ENCODE measurements at places on chromosomes 1 and 21.

GRCh38 chr1:24557220-24557619, 1.3 kb downstream of the NCMAP start:
- no peak for DNase-seq

- DNase-seq = no peak
Observed at GRCh38 chr1:227437495-227438008, 119.3 kb upstream of the CDC42BPA start.

DNA sequence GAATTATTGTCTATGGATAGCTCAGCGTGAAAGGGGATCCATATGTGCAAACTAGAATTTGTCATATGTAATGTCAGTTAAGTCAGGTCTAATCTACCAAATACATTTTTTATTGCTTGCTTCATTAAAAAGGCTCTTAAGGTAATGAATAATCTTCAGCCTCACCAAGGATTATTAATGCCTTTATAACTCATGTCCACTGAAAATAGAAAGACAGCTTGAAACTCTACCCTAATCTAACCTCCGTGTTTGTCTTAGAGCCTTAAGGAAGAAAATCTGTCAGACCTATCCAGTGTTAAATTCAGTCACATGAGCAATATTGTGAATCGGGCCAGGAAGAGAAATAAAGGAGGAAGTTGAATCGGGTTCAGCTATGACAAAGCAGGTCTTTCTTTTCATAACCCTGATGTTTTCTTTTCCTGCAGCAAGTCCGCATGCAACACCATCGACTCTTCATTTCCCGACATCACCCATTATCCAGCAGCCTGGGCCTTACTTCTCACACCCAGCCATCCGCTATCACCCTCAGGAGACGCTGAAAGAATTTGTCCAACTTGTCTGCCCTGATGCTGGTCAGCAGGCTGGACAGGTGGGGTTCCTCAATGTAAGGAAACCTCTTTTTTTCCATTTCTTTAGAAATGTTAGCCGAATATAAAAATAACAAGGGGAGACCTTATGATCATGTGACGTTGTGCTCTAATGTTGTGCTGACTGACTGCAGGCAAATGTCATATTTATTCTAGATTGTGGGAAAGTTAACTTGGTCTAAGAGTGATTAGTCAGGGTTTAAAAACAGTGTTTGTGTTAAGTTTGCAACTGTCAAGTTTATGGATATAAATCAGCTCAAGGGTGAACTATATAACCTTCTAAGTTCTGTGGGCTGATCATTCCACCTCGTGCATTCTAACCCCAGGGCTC, 321.0 kb downstream of the TM2D1 start:
- peak; percentile 25 for DNase-seq

DNA sequence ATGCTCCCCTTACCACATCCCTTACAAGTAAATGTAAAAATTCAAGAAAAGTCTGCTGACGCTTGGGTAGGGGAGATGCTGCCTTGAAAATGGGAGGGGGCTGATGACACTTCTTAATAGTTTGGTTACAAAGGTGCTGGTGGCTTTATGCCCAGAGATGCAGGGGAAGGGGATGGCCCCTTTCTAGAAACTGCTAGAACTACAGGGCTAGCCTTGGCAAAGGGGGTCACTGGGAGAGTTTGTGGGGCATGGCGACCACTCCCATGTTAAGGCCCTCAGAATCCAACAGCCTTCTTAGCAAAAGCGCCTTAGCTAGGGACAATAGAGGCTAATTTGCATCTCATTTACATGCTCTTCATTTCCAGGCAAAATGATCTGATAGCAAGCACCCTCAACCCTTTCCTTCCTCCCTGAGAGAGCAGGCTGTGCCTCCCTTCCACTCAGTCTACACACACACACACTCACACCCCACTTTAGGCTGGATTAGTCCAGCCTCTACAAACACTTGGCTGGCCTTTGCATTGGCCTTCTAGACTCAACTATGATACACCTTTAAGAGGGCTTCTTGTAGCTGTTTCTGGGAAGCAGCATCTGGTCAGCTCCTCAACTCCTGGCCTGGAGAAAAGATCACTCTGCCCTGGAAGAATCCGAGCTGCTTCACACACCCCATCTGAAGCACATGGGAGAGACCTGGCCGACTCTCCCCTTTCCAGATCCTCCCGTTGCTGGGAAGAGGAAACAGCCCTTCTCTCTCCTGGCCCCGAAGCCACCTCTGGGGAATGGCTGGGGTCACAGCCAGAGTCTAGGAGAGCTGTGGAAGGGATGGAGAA, 1.7 kb downstream of the SEMA6C start:
- no peak for DNase-seq

- no peak for DNase-seq
Observed at GRCh38 chr1:109531380-109531779, 8.3 kb upstream of the GPR61 start.

GRCh38 chr1:45490626-45491486, at the start of gene TESK2:
TSS of gene TESK2 (minus strand) at chr1:45491163. CDS start at chr1:45457785, 33,378 bp downstream.
- DNase-seq = peak; percentile 99

DNA sequence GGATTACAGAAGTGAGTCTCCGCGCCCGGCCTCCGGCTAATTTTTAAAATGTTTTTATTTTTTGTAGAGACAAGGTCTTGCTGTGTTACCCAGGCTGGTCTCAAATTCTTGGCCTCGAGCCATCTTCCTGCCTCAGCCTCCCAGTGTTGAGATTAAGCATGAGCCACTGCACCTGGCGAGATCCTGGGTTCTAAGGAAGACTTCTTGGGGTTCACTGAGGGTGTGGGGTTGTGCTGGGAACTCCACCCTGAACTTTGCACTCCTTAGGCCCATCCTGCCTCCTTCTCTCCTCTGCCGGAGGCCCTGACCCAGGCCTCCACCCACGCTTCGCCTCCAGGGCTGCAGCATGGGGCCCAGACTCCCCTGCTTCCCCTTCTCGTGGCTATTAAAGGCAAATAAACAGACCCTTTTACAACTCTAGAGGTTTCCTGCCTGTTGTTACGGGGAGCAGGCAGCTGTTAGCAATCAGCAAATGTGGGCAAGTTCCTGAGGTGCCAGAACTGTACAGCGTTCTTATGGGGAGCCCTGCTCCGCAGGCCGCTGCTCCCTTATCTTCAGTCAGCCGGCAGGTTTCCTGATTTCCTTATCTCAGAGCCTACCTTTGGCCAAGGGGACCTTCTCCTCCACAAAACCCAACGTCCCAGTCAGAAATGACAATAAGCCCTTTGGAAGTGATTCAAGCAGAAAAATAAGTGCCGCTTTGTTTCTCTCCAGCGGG, 41.0 kb upstream of the LIN9 start:
- DNase-seq = peak; percentile 42

GRCh38 chr1:11531314-11531870, 52.4 kb downstream of the DISP3 start:
- DNase-seq = no peak

DNA sequence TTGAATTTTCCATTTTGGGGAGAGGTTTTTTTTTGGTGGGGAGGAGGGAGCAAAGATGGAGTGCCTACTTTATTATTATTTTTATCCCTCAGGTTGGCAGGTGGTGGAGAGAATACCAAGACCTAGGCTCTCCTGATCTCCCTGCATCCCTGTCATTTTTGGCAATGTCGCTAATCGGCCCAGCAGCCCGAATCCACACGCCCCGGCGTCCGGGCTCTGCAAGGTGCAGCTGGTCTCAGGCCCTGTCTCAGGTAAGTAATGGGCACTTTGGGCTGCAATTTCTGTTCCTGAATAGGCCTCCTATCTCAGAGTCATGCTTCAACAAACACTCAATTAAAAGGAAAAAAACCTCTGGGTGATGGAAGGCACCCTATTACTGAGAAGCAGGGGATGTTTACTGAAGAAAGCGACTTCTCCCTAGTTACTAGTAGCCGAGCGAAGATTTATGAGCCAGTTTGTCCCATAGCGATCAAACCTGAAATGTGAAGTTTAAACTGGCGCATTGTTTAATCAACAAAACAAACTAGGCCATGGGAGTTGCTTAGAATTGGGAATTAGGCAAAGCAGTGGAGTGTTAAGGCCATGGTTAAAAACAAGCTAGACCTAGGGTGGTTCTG, 137.8 kb downstream of the RWDD3 start:
- DNase-seq = no peak

DNA sequence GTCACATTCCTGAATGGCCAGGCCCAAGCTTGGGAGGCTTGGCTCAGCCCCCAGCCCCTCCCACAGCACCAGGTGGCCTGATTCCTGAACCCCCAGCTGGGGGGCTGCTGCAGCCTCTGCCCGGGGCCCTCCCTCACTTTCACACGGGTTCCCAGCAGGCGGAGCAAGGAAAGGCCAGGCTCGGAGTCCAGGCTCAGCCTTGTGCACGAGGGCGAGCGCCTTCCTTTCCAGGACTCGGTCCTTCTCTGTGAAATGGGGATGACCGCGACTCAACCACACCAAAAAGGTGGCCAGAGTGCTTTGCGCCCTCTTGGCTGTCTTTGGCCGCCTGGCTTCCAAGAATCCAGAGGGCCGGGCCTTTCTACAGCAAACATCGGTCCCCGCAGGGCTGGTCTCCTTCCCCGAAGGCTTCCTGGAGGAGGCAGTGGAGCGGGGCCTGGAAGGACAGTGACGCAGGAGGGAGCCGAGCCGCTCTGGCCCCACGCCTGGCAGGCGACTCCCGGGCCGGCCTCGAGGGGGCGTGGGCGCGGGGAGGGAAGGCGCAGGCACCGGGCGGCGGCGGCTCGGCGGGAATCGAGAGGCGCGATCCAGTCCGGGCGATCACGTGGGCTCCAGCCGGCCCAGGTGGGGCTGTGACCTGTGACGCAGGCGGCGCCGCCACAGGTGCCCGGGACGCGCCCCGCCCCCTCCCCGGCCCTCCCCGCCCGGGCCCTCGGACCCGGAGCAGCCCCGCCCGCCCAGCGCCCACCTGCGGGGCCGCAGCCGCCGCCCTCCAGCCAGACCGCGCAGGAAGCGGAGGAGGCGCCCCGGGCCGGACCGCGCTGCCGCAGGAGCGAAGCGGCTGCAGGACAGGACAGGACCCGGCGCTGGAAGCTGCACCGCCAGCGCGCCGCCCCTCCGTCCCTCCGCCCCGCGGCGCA, at the start of gene ARHGEF16:
TSS of gene ARHGEF16 (plus strand) at position 775 of the 920 bp plus-strand sequence. CDS start 8,420 bp downstream, outside the sequence.
- peak; percentile 90 for DNase-seq

- DNase-seq = no peak
Observed at GRCh38 chr1:42767510-42768000, 506 bp downstream of the C1orf50 start.

DNA sequence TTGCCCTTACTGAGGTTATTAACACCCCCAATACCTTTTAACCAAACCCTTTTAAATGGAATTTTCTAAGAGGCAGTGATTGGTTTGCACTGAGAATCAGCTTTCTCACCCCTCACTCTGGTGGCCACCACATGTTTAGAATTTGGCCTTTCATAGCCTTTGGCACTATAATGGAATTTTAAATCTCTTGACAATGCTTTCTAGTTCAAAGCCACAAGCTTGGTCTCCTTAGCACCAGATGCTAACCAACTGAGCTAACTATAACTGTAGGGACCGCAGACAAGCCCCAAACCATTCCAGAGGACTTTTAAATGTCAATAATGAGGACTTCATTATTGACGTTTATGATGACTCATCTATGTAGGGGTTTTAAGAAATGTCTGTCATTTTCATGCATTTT, 238.7 kb upstream of the SNX7 start:
- no peak for DNase-seq

- DNase-seq = peak; percentile 34
Observed at GRCh38 chr1:109981004-109981335, 3.6 kb upstream of the AHCYL1 start.

- no peak for DNase-seq
Observed at GRCh38 chr1:145845144-145845513, 301 bp upstream of the NUDT17 start.
